Neuronal stem cell (in vitro differentiated cells): ENCODE measurements at places on chromosomes 11 and 22.

- H3K4me3 ChIP-seq: no peak overlapping the region
- H3K27me3 ChIP-seq: no peaks in the 10 kb centered on the region
- H3K4me1 ChIP-seq: peaks cover 2% of the 10 kb centered on the region
- DNase-seq: no peak
Measured at GRCh38 chr11:66363805-66364535, 7.6 kb downstream of the SLC29A2 start.

DNA sequence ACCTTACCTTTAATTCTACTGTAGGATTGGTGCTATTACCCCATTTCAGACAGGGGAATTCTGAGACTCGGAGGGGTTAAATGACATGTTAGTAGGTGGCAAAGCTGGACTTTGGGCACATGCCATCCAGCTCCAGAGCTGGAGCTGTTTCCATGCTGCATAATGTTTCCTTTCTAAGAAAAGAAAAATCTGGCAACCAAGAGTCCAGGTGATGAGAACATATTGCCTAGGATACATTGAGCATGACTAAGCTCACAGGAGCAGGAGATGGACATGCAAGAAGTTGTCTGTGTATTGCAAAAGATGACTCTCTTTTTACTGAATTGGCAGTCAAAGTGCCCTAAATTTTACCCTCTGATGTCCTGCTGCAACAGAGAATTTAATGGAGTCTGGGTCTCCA is 150.8 kb upstream of the SYT13 start:
- H3K4me3 ChIP-seq: no peak overlapping the region
- no peaks in the 10 kb centered on the region for H3K27me3 ChIP-seq
- H3K27ac ChIP-seq: no peak overlapping the region
- no peaks in the 10 kb centered on the region for H3K36me3 ChIP-seq

DNA sequence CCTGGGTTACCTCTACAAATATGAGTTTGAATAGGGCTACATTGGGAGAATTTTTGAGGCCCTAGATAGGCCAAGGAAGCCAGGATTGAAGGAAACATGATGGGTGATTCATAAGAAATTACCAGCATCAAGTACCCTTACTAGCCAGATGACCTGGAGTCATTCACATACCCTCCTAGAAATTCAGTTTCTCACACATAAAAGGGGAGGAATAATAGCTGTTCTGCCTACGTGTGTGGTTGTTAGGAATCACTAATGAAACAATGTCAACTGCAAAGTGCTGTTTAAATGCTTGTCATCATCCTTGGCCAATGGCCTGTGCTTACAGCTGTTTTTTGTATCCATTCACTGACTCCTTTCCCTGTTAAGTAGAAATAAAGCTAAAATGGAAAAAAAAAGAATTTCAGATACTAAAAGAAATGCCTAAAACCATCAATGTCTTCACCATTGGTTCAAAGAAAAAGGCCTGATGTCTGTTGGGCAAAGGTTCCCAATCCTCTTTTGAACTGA is 114.4 kb downstream of the NCAM1 start:
- no peak for DNase-seq
- no peaks in the 10 kb centered on the region for H3K4me1 ChIP-seq
- H3K4me3 ChIP-seq: no peak overlapping the region
- H3K27ac ChIP-seq: no peak overlapping the region
- H3K27me3 ChIP-seq: no peaks in the 10 kb centered on the region
- H3K36me3 ChIP-seq: no peaks in the 10 kb centered on the region

- H3K4me3 ChIP-seq: no peak overlapping the region
- H3K4me1 ChIP-seq: no peaks in the 10 kb centered on the region
- no peak overlapping the region for H3K27ac ChIP-seq
Measured at GRCh38 chr11:124340142-124340447, 20.1 kb upstream of the OR8D2 start.

- no peaks in the 10 kb centered on the region for H3K27me3 ChIP-seq
- no peaks in the 10 kb centered on the region for H3K36me3 ChIP-seq
- no peak for DNase-seq
- H3K4me1 ChIP-seq: no peaks in the 10 kb centered on the region
- no peak overlapping the region for H3K27ac ChIP-seq
Measured at GRCh38 chr11:69423611-69424385, 57.7 kb upstream of the LINC01488 start.

DNA sequence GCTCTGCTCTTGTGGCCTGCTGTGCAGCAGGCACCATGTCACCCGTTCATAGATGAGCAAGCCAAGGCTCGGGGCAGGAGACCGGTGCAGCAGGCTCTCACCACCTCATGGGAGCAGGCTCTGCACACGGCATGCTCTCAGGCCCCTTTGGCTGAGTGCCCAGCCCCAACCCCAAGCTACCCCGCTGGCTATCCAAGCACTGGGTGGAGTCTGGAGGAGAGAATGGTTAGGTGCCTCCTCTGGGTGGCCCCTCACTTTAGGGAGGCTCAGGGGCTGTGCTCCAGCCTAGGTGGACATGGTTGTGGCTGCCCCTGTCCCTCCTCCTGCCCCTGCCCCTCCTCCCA is 199.9 kb downstream of the IGLL1 start:
- no peaks in the 10 kb centered on the region for H3K27me3 ChIP-seq
- no peak for DNase-seq
- no peak overlapping the region for H3K4me3 ChIP-seq
- H3K36me3 ChIP-seq: no peaks in the 10 kb centered on the region
- no peak overlapping the region for H3K27ac ChIP-seq

DNA sequence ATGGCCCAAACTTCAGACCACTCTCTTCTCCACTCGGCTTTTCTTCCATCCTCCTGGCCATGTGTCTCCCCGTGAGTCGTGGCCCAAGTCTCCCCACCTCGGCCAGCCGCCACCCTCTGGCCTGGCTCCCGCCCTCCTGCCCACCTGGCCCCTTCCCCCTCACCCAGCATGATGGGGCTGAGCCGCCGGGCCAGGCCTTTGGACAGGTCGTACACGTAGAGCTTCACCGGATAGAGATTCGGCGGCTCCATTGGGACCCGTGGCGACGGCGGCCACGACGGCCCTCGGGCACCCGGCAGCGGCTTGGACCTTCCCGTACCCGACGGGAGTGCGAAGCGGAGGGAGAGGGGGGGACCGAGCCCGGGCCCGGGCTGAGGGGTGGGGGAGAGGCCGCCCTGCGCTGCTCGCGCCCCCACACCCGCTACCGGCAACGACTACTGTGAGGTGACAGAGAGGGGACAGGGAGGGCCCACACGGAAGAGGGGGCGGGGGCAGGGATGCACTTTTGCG is at the start of gene DESI1:
TSS of gene DESI1 (minus strand) at position 455 of the 510 bp plus-strand sequence. CDS start at position 251, 204 bp downstream.
- H3K4me3 ChIP-seq: peak within 1 kb of the TSS; percentile 96
- H3K27me3 ChIP-seq: no peaks in the 10 kb centered on the region
- peaks cover 36% of the 10 kb centered on the region for H3K36me3 ChIP-seq

GRCh38 chr11:85809863-85810262 is 1.1 kb downstream of the SYTL2 start:
- peaks cover 20% of the 10 kb centered on the region for H3K27me3 ChIP-seq
- peaks cover 3% of the 10 kb centered on the region for H3K4me1 ChIP-seq
- no peaks in the 10 kb centered on the region for H3K36me3 ChIP-seq
- no peak overlapping the region for H3K27ac ChIP-seq

DNA sequence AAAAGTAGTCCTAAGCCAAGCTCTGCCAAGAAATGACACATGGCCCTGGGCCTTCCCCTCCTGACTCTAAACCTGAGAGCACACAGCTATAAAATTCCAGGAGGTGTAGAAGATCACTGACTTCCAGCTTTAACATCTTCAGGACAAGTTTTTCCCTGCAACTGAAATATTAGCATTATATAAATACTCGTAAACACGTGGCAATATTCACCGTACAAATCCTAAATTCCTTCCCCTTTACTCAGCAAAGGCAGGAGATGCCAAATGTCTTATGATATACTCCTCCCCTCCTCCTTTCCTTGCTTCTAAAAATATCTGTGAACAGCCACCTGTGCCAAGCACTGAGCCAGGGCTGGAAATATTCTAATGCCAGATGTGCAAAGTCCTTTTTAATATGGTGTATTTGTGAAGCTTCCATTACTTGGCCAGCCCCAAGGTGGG is 194.0 kb downstream of the LARGE1 start:
- H3K27me3 ChIP-seq: no peaks in the 10 kb centered on the region
- no peak overlapping the region for H3K4me3 ChIP-seq
- H3K36me3 ChIP-seq: no peaks in the 10 kb centered on the region
- H3K27ac ChIP-seq: no peak overlapping the region
- H3K4me1 ChIP-seq: peaks cover 18% of the 10 kb centered on the region

- H3K4me3 ChIP-seq: no peak overlapping the region
- H3K36me3 ChIP-seq: no peaks in the 10 kb centered on the region
- no peaks in the 10 kb centered on the region for H3K27me3 ChIP-seq
- peaks cover 19% of the 10 kb centered on the region for H3K4me1 ChIP-seq
- DNase-seq: no peak
Measured at GRCh38 chr11:122743949-122744348, 88.4 kb downstream of the UBASH3B start.

- no peaks in the 10 kb centered on the region for H3K36me3 ChIP-seq
- H3K4me3 ChIP-seq: no peak overlapping the region
- H3K27me3 ChIP-seq: peaks cover 9% of the 10 kb centered on the region
- no peak overlapping the region for H3K27ac ChIP-seq
Measured at GRCh38 chr22:46008291-46008690, 31.3 kb upstream of the WNT7B start.

GRCh38 chr11:30816959-30817880 is 231.1 kb upstream of the MPPED2 start:
- no peak overlapping the region for H3K4me3 ChIP-seq
- no peaks in the 10 kb centered on the region for H3K27me3 ChIP-seq
- no peak for DNase-seq
- H3K36me3 ChIP-seq: no peaks in the 10 kb centered on the region
- no peak overlapping the region for H3K27ac ChIP-seq

- H3K4me3 ChIP-seq: no peak overlapping the region
- H3K4me1 ChIP-seq: peaks cover 2% of the 10 kb centered on the region
- no peak overlapping the region for H3K27ac ChIP-seq
- DNase-seq: no peak
- H3K36me3 ChIP-seq: peaks cover 5% of the 10 kb centered on the region
Measured at GRCh38 chr11:86537541-86538222, 134.7 kb downstream of the ME3 start.

DNA sequence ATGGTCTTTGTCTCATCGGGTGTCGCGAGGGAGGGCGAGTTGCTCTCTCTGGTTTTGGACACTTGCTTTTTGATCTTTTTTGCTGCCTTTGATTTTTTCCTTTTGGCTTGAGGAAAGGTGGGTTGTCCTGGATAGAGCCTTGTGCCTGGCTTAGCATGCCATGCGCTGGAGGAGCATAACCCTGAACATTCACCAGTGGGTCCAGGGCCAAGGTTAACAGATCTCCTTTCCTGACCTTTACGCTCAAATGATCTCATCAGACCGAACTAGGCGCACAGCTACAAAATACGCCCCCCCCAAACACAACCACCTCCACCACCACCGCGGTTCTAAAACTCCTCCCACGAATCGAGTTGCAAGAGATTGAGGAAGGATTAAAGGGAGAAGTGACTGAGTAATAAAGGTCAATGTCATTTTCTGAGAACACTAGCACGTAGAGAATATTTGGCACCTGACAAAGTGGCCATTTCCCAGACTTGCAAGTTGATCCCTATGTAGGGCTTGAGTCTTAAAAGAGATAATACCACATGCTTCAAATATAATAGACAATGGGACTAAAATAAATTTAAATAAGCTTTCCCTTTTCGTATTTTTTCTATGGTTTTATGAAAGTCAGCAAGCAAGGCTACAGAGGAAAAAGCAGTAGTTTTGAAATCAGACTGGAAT is 48.7 kb upstream of the CADM1 start:
- H3K27me3 ChIP-seq: no peaks in the 10 kb centered on the region
- peaks cover 21% of the 10 kb centered on the region for H3K4me1 ChIP-seq

GRCh38 chr11:45994371-45995341 is 72.2 kb downstream of the LARGE2 start:
- H3K27me3 ChIP-seq: no peaks in the 10 kb centered on the region
- H3K36me3 ChIP-seq: no peaks in the 10 kb centered on the region
- H3K4me3 ChIP-seq: no peak overlapping the region
- H3K4me1 ChIP-seq: peaks cover 9% of the 10 kb centered on the region

DNA sequence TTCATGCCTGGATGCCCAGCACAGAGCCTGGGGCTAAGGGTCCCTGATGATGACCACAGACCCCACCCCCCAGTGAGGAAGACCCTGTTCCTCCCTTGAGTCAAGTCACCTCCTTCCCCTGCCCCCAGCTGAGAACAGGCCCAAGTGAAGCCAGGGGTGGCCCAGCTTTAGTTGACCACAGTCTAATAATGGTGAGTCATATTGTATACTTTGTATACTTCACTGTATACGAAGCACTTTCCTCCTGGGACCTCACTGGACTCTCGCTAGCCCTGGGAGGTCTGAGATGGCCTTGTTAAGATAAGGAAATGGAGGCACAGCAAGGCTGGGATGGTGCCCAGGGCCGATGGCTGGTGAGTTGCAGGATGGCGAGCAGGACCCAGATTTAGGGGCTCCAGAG is 3.7 kb upstream of the FLRT1 start:
- no peak overlapping the region for H3K27ac ChIP-seq
- no peak overlapping the region for H3K4me3 ChIP-seq
- H3K27me3 ChIP-seq: peaks cover 7% of the 10 kb centered on the region

- H3K4me3 ChIP-seq: no peak overlapping the region
- DNase-seq: no peak
- no peak overlapping the region for H3K27ac ChIP-seq
- no peaks in the 10 kb centered on the region for H3K4me1 ChIP-seq
- no peaks in the 10 kb centered on the region for H3K36me3 ChIP-seq
Measured at GRCh38 chr11:87719326-87720073, 455.7 kb downstream of the RAB38 start.

GRCh38 chr22:17665854-17666253 is 27.3 kb downstream of the BCL2L13 start:
- H3K36me3 ChIP-seq: peaks cover 73% of the 10 kb centered on the region
- no peaks in the 10 kb centered on the region for H3K27me3 ChIP-seq
- no peak overlapping the region for H3K27ac ChIP-seq
- no peak for DNase-seq
